T-helper 17 cell (primary cell): ENCODE measurements at places on chromosomes 12 and 14.

GRCh38 chr12:51407604-51408003, 16.4 kb upstream of the GALNT6 start:
- DNase-seq, result no peak

DNA sequence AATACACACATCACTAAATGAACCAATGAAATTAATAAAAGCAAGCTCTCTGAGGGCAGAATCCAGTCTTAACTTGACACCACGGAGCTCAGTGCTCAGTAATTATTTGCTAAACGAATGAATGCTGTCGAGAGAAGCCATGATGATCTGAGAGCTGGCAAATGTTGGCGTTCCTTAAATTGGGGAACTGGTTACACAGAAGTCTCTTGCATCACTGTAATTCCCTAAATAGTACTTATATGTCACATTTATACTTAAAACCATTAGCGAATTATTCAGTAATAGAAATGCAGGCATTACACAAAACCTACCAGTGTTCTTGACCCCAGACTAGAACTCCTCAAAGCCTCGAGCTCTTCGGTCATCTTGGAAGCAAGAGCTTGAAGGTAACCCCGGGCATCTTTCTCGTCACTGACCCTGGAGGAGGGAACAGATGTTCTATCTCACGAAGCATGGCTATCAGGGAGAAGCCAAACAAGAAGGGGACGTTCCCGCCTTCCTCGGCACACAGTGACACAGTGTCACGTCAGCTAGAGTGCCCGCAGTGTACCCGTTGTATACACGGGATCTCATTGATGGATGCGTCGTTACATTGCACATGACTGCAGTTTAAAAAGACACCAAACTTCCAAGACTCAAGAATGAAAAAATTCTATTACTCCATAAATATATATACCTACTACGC, 43.6 kb downstream of the AMN start:
- no peak for DNase-seq

GRCh38 chr12:4915752-4916151, 6.0 kb downstream of the KCNA1 start:
- DNase-seq, result no peak

- DNase-seq, result no peak
These were observed 28.9 kb upstream of the TMX1 start for GRCh38 chr14:51211149-51211548.

- no peak for DNase-seq
These were observed 12.8 kb downstream of the ZFHX2 start for GRCh38 chr14:23538785-23539184.

- no peak for DNase-seq
These were observed 313.3 kb downstream of the TMEM121 start for GRCh38 chr14:105839425-105840265.

- DNase-seq, result no peak
These were observed 79.4 kb downstream of the METTL25 start for GRCh38 chr12:82437744-82438143.

- DNase-seq, result no peak
These were observed 126.8 kb downstream of the TRAFD1 start for GRCh38 chr12:112252184-112252583.

GRCh38 chr12:29039013-29039412, 110.1 kb upstream of the FAR2 start:
- DNase-seq, result no peak

DNA sequence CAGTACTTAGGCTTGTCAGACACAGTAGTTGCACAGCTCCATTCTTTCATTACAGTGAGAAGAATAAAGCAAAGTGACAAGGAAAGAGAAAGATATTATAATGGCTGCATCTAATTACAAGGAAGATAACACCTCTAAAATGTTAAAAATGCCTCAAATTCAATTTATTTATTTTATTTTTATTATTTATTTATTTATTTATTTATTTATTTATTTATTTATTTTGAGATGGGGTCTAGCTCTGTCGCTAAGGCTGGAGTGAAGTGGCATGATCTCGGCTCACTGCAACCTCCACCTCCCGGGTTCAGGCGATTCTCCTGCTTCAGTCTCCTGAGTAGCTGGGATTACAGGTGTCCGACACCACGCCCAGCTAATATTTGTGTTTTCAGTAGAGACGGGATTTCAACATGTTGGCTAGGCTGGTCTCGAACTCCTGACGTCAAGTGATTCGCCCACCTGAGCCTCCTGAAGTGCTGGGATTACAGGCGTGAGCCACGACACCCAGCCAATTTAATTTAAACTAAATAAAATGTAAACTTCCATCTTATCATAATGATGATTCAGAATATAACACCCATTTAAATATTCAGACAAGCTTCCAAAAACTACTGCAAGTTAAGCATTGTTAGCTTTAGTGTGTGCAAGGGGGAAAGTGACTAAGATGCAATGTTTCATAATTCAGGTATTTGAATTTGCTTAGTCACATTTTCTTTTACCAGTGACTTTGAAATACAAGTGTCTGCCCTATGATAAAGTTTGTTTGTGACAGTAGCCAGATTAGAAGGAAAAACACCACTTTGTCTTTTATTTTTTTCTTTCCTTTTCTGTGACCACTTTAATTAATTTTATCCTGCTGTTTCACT, 2.4 kb upstream of the CFAP54 start:
- DNase-seq, result no peak

GRCh38 chr14:71711619-71712018, 220.6 kb upstream of the RGS6 start:
- no peak for DNase-seq

DNA sequence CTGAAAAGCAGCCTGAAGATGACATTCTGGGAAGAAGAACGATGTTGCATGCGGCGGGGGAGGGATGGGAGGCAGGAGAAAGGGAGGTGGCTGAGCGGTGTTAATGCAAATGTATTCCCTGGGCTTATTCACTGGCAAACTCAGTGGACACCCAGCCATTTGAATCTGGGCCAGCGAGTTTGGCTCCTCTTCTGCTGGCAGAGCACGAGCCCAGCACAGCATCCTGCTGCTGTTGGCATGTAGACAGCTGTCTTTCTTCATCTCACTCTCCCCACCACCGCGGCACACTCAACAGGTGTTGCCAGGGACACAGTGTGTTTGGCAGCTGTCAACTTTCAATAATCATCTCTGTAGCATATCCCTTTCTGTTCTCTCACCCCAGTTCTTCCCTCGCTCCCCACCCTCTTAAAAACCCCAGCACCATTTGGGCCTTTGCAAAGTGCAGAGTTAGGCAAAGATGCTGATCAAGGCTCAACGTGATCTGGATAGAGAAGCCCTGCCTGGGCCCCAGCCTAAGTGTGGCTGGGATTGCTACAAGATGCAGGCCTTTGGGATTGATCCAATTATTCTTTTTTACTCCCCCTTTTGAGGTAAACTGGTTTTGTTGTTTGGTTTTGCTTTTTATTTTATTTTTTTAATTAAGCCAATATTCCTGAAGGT, 131.9 kb downstream of the EXOC5 start:
- no peak for DNase-seq

GRCh38 chr12:109711596-109712461, 1.8 kb upstream of the FAM222A start:
- DNase-seq, result no peak

DNA sequence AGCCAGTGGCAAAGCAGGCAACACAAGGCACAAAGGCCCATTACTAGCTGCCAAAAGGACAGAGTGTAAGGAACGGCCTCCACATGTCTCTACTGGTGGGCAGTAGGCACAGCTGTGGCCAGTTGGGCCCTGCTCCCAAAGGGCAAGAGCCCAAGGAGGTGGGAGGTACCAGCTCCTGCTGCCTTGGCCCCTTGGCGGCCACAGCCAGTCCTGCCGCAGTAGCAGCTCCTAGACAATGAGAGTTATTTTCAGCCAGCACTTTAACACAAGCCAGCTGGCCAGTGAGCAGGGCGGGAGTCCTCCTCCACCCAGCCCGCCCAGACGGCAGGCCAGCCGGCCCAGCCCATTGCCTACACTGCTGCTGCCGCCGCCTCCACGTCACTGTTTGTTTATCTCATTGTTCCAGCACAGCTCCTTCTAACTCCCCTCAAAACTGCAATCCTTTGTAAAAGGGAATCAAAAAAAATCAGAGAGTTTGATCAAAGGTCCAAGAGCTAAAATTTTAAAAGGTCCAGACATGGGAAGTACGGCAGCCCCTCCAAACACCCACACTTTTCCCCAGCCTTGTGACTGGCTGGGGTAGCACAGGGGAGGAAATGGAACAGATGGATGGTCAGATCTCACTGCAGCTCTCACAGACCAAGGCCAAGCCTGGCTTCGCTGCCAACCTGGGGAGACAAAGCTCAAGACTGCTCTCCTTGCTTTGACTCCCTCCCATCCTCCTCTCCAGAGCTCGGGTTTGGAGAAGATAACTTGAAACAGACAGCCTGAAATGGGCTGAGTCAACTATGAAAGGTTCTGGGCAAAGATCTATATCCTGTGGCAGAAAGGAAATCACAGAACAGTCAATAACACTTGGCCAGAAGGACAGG, 33.5 kb downstream of the FMNL3 start:
- DNase-seq, result no peak

DNA sequence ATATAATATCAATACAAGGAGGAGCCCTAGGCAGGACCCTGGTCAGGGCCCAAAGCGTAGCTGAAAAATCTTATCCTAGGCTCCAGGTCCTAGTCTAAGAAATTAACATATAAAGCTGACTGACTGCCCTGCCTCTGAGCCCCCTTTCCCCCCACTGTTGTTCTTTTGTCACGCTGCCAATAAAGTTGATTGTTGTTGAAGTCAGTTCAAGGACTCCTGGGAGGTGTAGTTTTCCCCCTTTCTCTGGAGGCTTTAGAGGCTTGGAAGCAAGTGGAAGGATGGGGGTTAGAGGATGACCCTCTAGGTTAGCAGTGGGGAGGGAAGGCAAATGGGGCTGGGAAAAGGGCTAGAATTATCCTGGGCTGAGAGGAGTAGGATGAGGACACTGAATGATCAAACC, 3.2 kb downstream of the PPP1R1A start:
- DNase-seq, result no peak

DNA sequence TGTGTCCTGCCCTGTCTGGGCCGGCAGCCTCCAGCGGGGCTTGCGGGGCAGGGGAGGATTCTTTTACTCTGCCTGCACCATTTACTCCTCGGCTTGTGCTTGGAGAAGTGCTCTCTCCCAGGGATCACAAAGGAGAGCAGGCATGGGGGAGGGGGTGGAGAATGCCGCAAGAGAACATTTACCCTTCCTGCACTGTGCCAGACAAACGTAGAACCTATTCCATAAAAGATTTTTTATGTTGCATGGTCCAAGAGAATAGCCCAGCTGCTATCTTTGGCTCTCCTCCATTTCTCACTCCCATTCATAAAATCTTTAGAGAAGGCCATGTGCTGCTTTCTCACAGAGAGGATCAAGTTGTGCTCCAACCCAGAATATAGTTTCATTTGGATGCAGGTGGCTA, 159.4 kb downstream of the SPTSSA start:
- no peak for DNase-seq

- DNase-seq, result peak; percentile 21
These were observed 7.5 kb upstream of the SYNE3 start for GRCh38 chr14:95523815-95524448.

- DNase-seq, result no peak
These were observed 35.9 kb downstream of the FLRT2 start for GRCh38 chr14:85565862-85566296.

DNA sequence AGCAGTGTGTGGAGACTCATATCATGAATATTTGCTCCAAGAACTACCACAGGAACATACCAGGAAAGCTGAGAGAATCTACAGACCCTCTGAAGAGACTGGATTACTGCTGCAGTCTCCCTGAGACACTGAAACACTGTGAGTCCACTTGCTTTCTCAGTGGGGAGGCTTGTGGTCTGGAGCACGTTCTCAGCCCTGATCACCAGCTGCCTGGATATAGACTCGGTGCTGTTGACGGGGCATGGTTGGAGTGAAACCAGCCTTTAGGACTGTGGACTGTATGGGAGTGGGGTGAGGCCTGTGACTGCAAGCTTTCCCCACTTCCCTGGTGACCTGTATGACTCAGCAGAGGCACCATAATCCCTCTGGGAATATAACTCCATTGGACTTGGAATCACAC, 525.8 kb upstream of the FBXO33 start:
- no peak for DNase-seq

GRCh38 chr14:68405961-68406360, 386.9 kb downstream of the ZFP36L1 start:
- no peak for DNase-seq

DNA sequence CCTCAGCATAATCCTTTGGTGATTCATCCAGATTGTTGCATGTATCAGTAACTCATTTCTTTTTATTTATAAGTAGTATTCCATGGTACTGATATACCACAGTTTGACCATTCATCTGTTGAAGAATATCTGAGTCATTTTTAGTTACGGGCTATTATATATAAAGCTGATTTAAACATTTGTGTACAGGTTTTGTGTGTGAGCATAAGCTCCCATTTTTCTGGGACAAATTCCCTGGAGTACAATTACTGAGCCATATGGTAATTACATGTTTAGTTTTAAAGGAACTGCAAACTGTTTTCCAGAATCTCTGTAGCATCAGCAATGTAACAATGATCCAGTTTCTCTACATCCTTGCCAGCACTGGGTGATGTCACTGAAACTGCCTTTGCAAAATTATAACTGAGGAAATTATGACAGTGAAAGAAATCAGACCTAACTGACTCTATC, 236.2 kb upstream of the KRR1 start:
- no peak for DNase-seq

- DNase-seq, result no peak
These were observed 62.2 kb upstream of the CCND2 start for GRCh38 chr12:4211372-4211771.

GRCh38 chr12:50725011-50725942, 38.6 kb upstream of the ATF1 start:
- DNase-seq, result no peak

DNA sequence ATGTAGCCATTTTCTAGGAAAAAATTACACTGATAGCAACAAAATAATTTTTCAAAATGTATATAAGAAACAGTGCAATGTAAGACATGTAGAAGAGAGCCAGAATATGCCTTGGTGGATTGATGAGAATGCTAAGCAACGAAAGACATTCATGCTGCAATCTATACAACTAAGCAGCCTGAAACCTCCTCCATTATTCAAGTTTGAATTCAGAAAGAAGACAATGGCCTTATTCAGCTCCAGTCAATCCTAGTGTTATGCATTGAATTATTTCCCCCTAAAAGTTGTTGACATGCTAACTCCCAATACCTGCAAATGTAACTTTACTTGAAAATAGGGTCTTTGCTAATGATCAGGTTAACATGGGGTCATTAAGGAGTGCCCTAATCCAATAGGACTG, 73.5 kb downstream of the BTG1 start:
- no peak for DNase-seq

- DNase-seq, result no peak
These were observed 53.2 kb downstream of the GALNT16 start for GRCh38 chr14:69313176-69313575.

GRCh38 chr12:71755146-71755892, 656 bp downstream of the RAB21 start:
- DNase-seq, result peak; percentile 68

- DNase-seq, result no peak
These were observed 88.2 kb upstream of the NTF3 start for GRCh38 chr12:5343711-5344110.

GRCh38 chr14:47778631-47779030, 103.2 kb upstream of the MDGA2 start:
- no peak for DNase-seq

GRCh38 chr14:44657696-44658388, 150.8 kb upstream of the FSCB start:
- DNase-seq, result no peak

- no peak for DNase-seq
These were observed 5.1 kb downstream of the FOXN3 start for GRCh38 chr14:89411976-89412375.

GRCh38 chr14:81313775-81314429, 86.2 kb downstream of the STON2 start:
- DNase-seq, result no peak

GRCh38 chr14:29548948-29549370, 378.7 kb downstream of the PRKD1 start:
- no peak for DNase-seq
